ENCODE measurements at places on chromosomes 6 and 20.
A peak's percentile ranks its signal among the peaks of the same experiment; 100 is the strongest.

GRCh38 chr6:28597924-28598722 is 72.4 kb downstream of the GPX5 start:
- peak; percentile 75 for DNase-seq

DNA sequence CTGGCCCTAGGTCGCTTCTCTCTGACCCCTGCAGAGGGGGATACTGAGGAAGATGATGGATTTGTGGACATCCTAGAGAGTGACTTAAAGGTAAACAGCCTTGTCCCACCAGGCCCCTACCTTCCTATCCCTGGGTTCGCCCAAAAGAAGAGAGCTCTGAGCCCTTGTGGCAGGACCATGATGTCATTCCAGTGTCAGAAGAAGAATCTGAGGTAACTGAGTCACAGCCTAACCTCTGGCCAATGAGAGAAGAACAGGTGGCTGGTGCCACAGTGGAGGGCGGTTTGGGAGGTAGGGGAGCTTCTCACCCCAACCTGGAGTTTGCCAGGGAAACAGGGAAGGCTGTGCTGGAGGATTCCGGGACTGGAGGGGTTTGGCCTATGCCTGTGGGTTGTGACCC is 5.2 kb downstream of the CDC25B start:
- no peak for DNase-seq

GRCh38 chr6:12866422-12867029 is 150.0 kb downstream of the PHACTR1 start:
- no peak for DNase-seq

- DNase-seq, result no peak
Measured at GRCh38 chr20:61833807-61834610, 231.7 kb downstream of the TAF4 start.

GRCh38 chr20:2337142-2337541 is 41.3 kb downstream of the TGM3 start:
- no peak for DNase-seq

- DNase-seq, result no peak
Measured at GRCh38 chr20:47770935-47771334, 14.3 kb downstream of the SULF2 start.

GRCh38 chr6:11700118-11700718 is 78.4 kb downstream of the ADTRP start:
- DNase-seq, result peak; percentile 37

DNA sequence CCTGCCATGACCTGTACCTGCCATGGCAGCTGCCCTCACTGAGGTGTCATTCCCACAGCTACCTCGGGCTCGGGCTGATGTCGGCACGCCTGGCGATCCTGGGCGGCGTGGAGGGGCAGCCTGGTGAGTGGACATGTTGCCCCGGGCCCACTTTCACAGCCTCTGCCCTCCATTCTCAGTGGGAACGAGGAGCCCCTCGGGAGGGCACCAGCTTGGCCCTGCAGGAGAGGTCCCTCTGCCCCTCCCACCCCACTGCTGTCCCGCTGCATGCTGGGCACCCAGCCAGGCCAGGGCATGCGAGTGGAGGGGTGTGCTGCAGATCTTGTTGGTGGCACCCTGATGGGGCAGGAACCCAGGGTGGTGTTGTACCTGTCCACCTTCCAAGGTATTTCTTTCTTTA is 23.0 kb downstream of the ENTPD6 start:
- DNase-seq, result no peak

- no peak for DNase-seq
Measured at GRCh38 chr6:123263981-123264380, 267.9 kb downstream of the CLVS2 start.

GRCh38 chr6:33383427-33384185 is 8.0 kb upstream of the KIFC1 start:
- DNase-seq, result no peak

GRCh38 chr6:43386492-43386891 is 17.0 kb upstream of the ZNF318 start:
- DNase-seq, result no peak

GRCh38 chr20:43748274-43748673 is 21.5 kb upstream of the GTSF1L start:
- no peak for DNase-seq

DNA sequence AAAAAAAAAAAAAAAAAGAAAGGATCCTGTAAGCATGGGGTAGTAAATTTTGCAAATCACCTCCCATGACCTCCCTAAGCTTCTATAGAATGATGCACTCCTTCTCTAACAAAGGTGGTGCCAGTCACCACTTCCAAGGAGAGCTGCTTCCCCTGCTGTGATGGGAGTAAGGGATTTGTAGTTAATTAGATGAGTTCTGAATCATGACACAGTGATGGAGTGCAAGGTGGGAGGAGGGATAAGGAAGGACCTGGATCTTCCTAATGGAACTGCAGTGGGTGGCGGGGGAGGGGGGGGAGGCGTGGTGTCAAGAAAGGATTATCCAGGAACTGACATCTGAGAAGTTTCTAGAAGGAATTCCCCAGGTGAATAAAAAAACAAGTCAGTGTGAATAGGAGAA is 47.8 kb downstream of the NRN1 start:
- DNase-seq, result no peak

DNA sequence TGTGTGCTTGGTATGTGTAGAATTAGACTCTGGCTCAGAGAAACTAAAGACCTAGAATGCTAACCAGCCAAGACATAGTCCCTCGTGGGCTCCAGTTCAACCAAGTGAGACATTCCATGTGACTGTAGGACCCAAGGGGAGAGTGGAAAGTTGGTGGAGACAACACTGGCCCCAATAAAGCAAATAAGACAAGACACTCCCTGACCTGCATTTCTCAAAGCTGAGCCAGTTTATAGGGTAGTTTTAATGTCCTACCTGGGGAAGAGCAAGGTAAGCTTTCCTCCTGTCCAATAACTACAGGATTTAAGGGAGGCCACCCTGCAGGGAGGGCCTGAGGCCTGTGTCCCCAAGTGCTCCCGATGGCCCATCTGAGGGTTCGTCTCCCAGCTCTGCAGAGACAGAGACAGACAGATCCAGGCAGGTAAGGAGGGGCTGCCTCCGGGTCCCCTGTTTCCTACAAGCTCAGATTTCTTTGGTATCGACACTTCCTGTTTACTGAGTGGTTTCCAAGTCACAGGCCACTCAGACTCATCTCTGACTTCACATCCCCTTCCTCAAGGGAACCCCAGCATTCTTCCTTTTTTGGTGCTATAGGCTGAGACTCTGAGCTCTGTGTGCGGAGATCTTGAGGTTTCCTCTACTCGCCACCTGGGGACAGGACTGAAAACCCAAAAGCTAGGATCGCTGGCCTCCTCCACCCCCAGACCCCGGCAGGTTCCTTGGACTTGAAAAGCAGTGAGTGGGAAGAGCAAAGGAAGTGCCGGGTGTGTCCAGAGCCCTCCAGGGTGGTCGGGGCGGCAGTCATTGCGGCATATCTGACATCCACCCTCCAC is 92.4 kb downstream of the PRND start:
- DNase-seq, result no peak

DNA sequence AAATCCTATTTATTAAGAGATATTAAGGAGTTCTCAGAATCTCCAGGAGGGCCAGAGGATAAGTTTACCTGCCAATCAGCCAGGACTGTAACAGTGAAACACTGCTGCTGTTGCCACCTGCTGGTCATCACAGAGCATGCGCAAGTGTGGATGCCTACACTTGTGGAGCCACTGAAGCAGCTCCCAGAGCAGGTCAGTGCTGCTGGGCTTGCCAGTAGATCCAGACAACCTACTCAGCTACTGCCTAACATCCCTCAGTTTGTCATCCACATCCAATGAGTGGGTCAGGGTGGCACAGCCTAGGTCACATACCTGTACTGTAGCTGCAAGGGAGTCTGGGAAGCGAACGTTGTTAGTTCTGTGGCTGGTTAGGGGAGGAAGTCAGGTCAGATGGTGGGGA is 18.3 kb upstream of the NHSL1 start:
- DNase-seq, result peak; percentile 34

- DNase-seq, result no peak
Measured at GRCh38 chr20:22507240-22507961, 77.0 kb downstream of the FOXA2 start.

DNA sequence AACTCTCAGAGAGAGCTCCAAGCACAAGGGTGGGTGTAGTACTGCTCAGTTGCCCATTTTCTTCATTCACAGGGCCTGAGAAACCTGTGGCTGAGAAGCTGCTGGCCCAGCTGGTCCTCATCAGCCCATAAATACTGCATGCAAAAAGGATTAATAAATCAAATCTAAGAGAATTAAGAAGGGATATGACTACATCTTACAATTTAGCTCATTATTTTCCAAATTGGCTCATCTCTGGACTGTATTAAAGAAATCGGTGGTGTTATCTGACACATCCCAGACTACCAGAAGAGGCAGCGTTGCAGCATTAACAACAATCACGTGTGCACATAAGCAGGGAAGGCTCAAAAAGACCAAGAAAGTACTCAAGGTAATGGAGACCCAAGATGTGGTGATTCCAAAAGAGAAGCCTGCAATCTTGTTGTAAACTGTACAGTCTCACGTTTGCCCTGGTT is 90.7 kb downstream of the CD24 start:
- no peak for DNase-seq

GRCh38 chr20:61185181-61185580 is 66.9 kb upstream of the CDH4 start:
- no peak for DNase-seq

- DNase-seq, result no peak
Measured at GRCh38 chr20:1831606-1832005, 63.6 kb upstream of the SIRPA start.

GRCh38 chr6:45174045-45174444 is 154.1 kb upstream of the RUNX2 start:
- DNase-seq, result no peak

DNA sequence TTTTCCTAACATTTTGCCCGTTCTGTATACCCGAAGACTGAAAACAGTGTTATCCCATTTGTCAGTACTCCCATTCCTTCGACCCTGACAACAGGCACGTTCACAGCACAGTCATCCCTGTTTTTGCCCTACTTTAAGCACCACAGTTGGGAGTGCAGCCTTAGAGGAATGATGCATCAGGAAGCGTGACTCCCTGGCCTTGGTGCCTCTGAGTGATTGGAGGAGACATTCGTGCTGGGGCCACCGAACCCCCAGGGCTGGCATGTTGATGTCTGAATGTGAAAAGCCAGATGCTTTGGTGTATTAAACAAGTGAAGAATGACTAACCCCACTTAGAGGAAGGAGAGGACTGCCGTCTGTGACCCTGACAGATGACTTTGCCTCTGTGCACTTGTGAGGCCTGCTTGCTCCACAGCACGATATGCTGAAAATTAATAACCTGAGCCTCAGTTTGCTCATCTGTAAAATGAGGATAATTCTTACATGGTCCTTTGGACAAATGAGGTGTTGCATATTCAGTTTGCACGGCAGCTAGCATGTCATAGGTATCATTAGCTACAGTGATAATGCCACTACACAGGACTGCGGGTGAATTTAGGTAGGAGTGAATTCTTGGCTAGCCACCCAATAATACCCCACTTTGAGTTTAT is 36.0 kb downstream of the STK35 start:
- DNase-seq, result peak; percentile 77

DNA sequence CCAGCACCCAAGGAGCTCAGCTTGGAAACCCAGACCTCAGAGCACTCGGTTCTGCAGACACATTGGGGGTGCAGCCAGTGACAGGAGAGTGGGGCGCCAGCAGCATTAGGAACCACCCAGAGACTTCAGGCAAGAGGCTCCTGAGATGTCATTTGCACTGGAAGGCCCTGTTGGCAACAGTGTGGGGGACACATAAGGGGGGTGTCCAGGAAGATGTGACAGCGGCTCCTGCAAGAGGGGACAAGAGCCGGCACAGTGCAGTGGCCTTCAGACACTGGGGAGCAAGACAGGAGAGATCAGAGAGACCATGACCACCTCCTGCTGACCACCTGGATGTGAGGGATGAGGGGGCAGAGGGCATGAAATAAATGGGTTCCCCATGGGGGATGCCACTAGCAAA is 207.1 kb upstream of the SNX9 start:
- no peak for DNase-seq

GRCh38 chr20:760751-761417 is 7.4 kb downstream of the SLC52A3 start:
- DNase-seq, result peak; percentile 62

- DNase-seq, result no peak
Measured at GRCh38 chr6:155042983-155043382, 47.9 kb downstream of the TIAM2 start.

DNA sequence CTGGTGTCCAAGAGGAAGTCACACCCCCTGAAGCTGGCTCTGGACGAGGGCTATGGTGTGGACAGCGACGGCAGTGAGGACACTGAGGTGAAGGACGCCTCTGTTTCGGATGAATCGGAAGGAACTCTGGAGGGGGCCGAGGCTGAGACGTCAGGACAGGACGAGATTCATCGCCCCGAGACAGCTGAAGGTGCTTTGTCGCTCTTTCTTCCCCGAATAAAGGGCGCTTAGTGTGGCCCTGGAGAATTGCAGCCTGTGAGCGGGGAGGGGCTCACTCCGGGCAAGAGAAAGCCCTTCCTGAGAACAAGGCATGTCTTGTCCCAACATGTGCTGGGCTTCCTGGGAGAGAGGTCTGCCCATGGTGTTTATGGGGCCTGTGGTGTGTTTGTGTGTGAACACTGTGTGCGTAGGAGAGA is 41.4 kb downstream of the MYT1 start:
- DNase-seq, result no peak

DNA sequence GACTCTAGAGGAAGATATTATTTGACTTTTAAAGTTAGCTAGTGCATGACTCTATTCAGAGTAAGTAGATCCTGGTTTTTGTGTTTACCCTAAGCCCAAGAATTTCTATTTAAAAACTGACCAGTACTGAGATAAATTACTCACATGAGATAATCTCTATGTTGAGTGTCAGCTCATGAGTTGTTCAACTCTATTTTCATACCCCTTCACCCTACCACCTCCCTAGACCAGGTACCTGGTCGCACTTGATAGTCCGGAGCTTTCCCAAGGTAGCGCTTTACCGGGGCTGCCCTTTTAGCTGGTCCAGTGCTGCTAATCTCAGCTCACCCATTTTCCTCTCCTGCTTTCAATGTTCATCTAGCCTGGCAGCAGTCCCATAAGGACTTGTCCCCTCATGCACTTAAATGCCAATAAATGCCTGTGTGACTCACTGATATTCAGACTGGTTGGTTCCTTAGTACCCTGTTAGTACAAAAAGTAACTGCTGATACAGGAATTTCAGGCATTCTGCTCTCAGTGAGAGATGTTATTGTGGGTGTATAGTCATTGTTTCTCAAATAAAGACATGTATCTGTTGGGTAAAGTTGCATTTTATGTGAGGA is 503.9 kb downstream of the ADGRB3 start:
- no peak for DNase-seq

DNA sequence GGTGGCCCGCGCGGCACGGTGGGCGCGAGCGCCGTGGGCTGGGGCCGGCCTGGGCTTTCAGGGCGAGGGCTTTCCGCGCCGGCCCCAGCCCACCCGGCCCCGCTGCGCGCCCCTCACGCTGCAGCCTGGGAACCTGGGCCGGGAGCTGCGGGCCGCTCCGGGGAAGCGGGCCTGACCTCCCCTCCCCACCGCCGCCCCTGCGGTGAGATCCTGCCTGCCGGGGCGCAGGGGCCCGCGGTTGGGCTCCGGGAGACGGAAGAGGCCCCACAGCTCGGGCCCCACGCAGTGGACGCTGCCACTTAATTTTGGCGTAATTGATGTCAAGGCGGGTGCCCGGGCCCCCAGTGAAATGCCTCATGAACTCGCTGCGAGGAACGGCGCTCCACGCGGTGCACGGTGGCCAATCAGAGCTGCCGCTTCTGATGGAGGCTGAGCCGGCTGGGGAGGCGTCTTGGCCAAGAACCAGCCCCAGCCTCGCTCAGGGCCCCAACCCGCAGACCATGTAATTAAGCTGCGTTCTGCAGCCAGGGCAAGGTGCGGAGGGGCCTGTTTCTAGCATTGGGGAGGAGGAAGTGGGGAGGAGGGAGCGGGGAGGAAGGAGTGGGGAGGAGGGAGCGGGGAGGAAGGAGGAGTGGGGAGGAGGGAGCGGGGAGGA is 96.1 kb upstream of the BHLHE23 start:
- DNase-seq, result peak; percentile 68

GRCh38 chr20:21303872-21304586 is 898 bp downstream of the XRN2 start:
- DNase-seq, result no peak
